ENCODE measurements at places on chromosomes 5 and 9.

GRCh38 chr9:88571419-88571818 is 36.4 kb downstream of the NXNL2 start:
- DNase-seq, result no peak

DNA sequence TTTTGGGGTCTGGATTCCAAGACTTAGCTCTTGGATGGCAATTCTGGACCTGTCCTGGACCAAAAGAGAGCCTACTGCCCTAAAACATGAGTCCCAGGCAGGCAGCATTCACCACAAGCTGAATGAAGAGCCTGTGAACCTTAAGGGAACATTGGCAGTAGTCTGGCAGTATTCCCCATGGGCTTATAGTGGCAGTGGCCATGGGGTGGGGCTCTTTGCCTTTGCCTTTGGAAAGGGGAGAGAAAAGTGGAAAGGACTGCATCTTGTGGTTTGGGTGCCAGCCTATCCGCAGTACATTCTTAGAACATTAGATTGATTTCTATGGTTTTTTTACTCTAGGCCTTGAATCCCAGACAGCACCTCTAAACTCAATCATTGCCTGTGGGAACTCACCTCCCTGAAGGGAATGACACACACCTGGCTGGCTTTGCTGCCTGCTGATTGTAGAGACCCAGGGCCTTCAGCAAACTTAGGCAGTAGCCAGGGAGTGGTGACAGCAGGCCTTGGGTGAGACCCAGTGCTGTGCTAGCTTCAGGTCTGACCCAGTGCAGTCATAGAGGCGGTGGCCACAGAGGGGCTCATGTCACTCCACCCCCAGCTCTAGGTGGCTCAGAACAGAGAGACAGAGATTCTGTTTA is 216.3 kb downstream of the CETN3 start:
- no peak for DNase-seq

- no peak for DNase-seq
Observed at GRCh38 chr9:34591917-34592866, 2.7 kb upstream of the CNTFR start.

DNA sequence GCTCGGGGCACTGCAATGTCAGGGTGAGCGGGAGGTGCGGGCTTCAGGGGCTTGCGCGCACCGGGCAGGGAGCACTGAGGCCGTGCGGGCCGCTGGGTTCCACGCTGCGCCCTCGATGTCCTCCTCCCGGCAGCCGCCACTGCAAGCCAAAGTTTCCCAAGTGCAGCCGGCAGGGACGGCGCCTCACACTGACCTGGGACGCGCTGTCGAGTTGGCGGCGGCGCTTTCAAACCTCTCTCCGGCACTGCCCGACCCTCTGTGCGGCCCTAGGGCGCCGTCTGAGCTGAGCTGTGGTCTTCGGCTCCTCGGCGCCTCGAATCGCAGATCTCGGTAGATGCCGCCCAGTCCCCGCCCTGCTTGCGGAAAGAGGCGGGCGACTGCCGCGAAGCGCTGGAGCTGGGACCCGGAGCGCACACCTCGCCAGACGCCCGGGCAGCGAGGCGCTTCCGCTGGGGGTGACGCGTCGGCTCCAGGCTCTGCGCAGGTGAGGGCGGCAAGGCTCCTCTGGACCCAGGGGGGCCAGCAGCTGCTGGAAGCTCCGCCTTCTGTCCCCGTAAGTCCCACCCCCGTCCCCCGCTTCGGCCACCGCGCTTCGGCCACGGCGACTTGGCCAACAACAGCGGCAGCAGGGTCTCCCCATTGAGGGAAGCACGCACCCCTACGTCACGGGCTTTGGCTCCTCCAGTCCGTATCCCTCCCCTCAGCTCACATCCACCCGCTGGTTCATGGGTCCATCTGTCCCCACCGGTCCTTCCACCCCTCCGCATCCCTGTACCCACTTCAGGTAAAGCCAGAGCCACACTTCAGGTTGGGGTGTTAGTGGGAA is at the start of gene ANKRD34B:
ANKRD34B (minus strand) TSS at position 320 of the 826 bp plus-strand sequence. CDS start 10,261 bp downstream, outside the sequence.
- no peak for DNase-seq

DNA sequence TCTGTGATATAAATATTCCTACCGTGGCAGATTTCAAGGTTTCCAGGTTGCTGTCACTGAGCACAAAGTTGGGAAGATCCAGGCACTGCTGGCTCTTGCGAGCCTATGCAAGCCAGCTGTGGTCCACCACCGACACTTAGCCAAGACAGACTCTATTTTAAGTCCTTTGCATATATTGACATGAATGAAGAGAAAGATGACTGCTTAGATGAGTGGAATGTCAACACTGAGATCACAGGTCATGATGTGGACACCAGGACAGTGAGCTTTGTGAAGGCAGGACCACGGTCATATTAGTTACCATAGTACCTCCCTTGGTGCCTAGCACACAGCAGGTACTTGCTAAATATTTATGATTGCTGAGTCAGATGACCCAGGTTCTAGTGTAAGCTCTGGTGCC is 217.0 kb downstream of the PAPPA start:
- no peak for DNase-seq

DNA sequence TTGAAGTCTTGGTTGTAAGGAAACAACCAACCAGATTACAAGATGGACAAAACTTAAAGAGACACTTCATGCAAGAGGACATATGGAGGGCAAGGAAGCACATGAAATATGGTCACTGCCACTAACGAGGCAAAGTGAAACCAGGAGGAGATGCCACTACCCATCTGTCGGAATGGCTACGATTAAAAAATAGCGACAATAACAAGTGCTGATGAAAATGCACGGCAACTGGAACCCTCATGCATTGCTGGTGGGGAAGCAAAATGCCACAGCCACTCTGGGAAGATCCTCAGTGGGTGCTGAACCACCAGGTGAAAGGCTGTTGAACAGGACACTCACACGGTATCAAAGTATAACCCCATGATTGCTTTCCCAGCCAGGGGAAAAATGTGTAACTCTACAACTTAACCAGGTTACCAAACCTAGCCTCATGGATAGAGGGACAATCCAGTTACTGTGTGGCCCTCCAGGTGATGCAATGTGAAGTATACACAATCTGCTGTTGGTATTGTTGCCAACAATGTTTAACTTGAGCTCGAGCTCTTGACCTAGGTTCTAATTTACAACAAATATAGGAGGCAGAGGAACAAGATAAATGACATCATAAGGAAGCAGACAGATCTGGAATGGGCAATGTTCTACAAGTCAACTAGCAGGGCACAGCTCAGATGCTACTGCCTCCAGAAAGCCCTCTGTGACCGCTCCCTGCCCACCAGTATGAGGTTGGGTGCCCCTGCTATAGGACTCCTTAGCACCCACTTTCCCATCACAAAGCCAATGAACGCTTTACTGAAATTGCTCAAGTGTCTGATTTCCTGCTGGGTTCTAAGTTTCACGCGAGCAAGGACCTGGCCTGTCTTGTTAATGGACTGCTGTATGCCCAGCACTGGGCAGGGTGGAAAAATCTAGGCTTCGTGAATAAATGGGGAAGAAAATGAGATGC is 25.8 kb downstream of the SH3PXD2B start:
- DNase-seq, result no peak

DNA sequence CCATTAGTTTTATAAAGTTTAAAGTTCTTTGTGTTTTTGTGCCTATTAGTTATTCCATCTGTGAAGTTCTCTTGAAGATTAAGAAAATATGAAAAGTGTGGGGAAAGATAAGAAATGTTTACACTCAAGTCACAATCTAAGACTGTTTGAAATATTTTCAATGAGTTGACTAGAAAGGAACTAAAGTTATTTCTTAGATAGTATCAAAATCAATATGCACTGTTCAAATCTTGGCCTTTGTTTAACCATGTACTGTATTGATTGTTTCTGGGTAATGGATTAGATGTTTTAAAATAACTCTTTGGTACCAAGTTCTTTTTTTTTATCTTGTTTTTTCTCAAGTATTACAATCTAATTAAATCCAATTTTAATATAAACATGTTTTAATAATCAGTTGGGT is 46.0 kb downstream of the SMC5 start:
- no peak for DNase-seq

- DNase-seq, result no peak
Observed at GRCh38 chr5:107887166-107887943, 216.6 kb upstream of the EFNA5 start.

GRCh38 chr5:90888511-90889324 is 330.1 kb downstream of the ADGRV1 start:
- no peak for DNase-seq

GRCh38 chr5:150113047-150113744 is 26.8 kb upstream of the CSF1R start:
- DNase-seq, result no peak

DNA sequence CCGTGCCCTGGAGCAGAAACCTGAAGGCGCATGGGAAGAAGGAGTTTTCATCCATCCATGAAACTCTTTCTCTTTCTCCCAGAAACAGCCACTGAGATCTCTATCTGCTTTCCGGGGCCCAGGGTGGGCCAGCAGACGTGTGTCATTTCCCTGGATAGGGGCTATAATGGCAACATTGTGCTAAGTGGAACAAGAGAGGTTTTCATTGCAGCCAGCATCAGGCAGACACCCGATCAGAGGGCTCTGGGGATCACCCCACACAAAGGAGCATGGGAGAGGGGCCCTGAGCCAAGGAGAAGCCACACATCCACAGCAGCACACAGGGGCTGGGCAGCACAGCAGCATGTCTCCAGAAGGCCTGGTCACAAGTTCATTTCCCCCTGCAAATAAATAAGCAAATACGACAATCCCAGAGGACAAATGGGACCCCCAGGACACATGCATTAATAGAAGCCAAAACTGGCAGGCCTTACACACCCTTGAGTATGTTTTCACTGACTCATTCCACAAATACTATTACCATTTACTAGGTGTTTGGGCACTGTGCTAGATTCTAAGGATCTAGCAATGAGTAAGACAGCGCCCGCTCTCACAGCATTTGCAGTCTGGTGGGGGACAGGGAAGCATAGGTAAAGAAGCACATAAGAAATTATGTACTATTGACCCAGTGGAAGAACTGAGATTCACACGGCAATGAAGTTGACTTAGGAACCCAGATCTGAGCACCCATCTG is 4.3 kb upstream of the AFAP1L1 start:
- DNase-seq, result no peak

GRCh38 chr9:75669721-75670120 is 220.8 kb upstream of the PCSK5 start:
- no peak for DNase-seq

Measured in stimulated activated CD4-positive, alpha-beta T cell treated with anti-CD3 and anti-CD28 coated beads, Interleukin-1b, Interleukin-23, amount 100 ng/mL, for 1 hour (primary cell).